ENCODE measurements at places on chromosomes 7 and 10.

- DNase-seq = no peak
Observed at GRCh38 chr7:20507157-20507556, 108.3 kb upstream of the ABCB5 start.

GRCh38 chr7:123823898-123824753 lies 20.8 kb upstream of the HYAL4 start:
- peak; percentile 34 for DNase-seq

GRCh38 chr7:128892521-128893250 lies 17.8 kb downstream of the KCP start:
- no peak for DNase-seq

DNA sequence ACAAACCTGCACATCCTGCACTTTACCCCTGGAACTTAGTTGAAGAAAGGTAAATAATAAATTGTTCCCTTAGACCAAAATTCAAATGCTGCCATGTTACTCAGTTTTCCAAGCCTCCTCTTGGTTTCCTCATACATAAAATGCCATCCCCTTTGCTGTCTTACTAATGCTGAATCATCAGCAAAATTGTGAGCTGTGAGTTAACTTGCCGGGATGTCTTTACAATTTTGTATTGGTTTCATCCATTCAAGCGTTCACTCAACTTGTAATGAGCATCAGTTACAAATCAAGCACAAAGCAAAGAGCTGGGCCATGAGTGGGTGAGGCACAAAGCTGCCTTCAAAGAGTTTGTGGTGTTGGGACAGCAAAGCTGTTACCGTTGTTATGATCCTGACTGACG lies 395.8 kb upstream of the ZMIZ1 start:
- no peak for DNase-seq

GRCh38 chr10:110540031-110540430 lies 27.5 kb upstream of the SMC3 start:
- DNase-seq = no peak

DNA sequence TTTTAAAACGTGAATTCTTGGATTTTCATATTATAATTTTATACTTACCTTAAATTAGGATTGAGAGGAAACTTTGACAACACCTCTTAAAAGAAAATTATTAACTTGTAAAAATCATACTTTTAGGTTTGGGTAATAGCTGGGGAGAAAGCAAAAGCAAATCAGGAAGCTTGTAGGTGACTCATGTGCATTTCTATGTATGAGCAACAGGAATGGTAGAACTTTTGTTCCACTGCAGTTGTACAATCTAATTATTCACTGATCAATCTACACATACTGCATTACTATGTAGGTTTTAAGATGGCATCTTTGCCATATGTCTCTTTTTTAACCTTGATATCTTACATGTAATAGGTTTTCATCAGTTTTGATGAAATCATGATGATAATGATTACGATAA lies 223.2 kb downstream of the PRKG1 start:
- no peak for DNase-seq

GRCh38 chr10:88926566-88927415 lies 25.8 kb downstream of the ACTA2 start:
- DNase-seq = no peak

GRCh38 chr7:98256431-98256830 lies 4.4 kb upstream of the TECPR1 start:
- no peak for DNase-seq

- DNase-seq = no peak
Observed at GRCh38 chr10:112827951-112828350, 122.1 kb upstream of the TCF7L2 start.

- DNase-seq = no peak
Observed at GRCh38 chr7:47786557-47787248, 161.6 kb downstream of the PKD1L1 start.

DNA sequence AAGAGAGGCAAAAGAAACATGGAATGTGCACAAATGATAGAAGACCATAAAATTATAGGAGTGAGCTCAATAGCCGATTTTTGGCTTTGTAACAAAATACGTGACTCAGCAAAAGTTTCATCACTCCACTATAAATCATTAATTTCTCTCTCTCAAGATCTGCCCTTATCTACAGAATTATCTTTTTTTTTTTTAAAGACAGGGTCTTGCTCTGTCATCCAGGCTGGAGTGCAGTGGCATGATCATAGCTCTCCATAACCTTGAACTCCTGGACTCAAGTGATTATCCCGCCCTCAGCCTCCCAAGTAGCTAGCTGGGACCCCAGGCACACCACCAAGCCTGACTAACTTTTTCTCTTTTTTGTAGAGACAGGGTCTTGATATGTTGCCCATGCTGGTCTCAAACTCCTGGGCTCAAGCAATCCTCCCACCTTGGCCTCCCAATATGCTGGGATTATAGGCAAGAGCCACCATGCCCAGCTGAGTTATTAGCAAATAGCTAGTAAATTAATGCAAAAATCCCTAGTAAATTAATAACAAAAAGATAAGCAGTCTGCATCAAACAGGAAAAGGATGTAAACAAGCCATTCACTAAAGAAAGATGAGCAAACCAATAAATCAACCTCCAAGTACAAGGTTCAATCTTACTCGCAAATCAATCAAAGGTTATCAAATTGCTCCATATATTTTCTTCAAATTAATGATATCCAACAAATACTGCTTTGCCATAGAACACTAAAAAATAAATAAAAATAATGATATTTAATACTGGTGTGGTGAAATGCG lies 450.7 kb downstream of the PARD3 start:
- no peak for DNase-seq

- DNase-seq = no peak
Observed at GRCh38 chr10:96596422-96597407, 9.9 kb upstream of the TM9SF3 start.

GRCh38 chr10:48632166-48632565 lies 27.3 kb upstream of the ARHGAP22 start:
- DNase-seq = no peak

DNA sequence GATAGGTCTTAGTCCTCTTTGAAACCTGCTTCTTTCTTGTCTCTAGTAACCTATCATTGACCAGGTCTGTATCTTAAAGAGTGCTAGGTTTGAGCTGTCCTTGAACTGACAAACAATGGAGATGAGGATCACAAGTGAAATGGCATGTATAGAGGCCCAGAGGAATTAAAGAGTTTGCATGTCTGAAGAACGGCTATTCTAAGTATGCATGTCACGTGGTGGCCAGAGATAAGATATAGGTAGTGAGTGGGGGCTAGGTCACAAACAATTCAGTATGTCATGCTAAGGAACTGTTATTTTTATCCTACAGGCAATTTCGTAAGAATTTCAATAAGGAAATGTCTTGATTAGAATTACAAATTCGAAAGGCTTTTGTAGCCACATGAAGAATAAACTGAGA lies 95.3 kb downstream of the SUGCT start:
- DNase-seq = no peak

DNA sequence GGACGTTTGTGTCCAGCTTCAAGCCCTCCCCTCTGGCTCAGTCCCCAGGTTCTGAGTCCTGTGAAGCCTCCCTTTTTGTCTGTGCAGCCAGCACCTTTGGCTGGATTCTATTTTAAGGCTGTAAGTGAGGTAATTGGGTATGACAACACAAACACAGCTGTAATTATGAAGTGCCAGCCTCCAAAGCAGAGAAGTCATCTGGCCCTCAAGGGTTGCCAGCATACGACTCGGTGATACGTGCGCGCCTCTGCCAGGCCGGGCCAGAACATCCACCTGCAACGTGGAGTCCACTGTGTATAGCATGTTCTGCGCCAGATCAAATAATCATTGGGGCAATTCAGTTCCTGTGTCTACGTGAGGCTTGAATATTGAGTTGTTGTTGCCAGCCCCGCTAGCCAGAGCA lies 6.7 kb upstream of the FAM180A start:
- DNase-seq = no peak

GRCh38 chr7:46725838-46726237 lies 804.8 kb upstream of the IGFBP3 start:
- no peak for DNase-seq

Measured in stimulated activated CD4-positive, alpha-beta T cell treated with anti-CD3 and anti-CD28 coated beads, Interleukin-2, amount 100 ng/mL, for 48 hours (primary cell).